Activated CD8-positive, alpha-beta T cell treated with anti-CD3 and anti-CD28 coated beads for 36 hours (primary cell): ENCODE measurements at places on chromosomes 6 and 20. TPM values are rescaled to one million over a fixed set of nuclear protein-coding genes. Genes with fewer than 3 reads are reported as not detected.

PHACTR1 gene
- total RNA-seq: not detected

ZBP1 gene
- total RNA-seq: 0.11 TPM

GPX5 gene
- not detected for total RNA-seq

GPR6 gene
- total RNA-seq: not detected

CRYBG1 gene
- 21.1 TPM for total RNA-seq

FOXQ1 gene
- not detected for total RNA-seq

DNA sequence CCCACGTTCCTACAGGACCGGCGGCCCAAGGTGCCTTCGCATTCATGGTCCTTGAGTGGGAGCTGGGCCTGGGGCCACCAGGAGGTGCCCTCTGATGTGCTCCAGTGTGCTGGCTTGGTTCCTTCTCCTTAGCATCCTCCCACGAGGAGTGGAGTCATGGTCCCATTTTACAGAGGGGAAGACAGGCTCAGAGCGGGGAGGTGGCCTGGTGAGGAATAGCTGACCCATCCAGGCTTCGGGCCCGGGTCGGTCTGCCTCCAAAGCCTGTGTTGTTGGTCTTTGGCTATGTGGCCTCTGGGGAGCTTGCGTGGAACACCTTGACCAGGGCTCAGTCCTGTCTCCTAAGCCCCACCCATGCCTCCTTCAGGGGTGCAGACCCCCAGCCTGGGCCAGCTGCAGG, 22.8 kb downstream of the RBM38 start:
- DNase-seq: no peak

DNA sequence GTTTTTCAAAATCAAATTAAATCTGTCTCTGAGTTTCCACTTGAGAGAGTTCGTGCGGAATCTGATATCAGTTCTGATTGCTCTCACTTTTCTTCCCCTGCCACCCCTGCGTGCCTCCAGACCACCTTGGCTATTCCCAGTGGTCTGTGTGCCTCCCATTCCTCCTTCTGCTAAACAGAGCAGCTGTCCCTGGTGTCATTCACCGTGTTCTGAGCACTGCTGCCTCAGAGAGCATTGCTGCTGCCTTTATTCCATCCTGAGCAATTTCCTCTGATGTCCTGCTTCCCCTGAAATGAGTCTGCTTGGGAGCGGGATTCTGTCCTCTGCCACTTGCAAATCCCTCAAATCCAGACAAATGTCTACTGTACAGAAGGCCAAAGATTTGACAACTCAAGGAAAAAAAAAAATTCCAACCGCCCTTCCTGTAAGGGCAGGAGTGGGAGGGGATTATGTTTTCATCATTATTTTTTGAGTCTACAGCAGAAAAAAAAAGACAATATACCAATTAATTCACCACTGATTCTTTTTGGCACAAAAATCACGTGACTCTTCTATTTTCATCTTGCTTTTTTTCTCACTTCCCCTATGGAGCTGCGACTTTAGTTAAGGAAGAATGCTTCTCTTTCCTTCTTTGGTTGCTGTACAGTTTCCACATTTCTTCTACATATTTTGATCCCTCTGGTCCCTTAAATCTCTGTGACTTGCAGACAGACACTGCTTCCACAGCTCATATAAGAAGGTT, 833.0 kb downstream of the EPHA7 start:
- no peak for DNase-seq

- no peak for DNase-seq
Observed at GRCh38 chr6:40532349-40533000, 54.7 kb downstream of the LRFN2 start.

- peak; percentile 87 for DNase-seq
Observed at GRCh38 chr6:53335224-53335994, 13.3 kb downstream of the ELOVL5 start.

GRCh38 chr6:50007819-50008218, 14.0 kb downstream of the DEFB110 start:
- no peak for DNase-seq

GRCh38 chr6:31972709-31973350, 892 bp upstream of the DXO start:
- DNase-seq: peak; percentile 63

GRCh38 chr6:112929641-112930040, 582.5 kb downstream of the RFPL4B start:
- no peak for DNase-seq

- no peak for DNase-seq
Observed at GRCh38 chr20:6605055-6605935, 162.2 kb upstream of the BMP2 start.
